ENCODE measurements at places on chromosomes 11 and 22.

DNA sequence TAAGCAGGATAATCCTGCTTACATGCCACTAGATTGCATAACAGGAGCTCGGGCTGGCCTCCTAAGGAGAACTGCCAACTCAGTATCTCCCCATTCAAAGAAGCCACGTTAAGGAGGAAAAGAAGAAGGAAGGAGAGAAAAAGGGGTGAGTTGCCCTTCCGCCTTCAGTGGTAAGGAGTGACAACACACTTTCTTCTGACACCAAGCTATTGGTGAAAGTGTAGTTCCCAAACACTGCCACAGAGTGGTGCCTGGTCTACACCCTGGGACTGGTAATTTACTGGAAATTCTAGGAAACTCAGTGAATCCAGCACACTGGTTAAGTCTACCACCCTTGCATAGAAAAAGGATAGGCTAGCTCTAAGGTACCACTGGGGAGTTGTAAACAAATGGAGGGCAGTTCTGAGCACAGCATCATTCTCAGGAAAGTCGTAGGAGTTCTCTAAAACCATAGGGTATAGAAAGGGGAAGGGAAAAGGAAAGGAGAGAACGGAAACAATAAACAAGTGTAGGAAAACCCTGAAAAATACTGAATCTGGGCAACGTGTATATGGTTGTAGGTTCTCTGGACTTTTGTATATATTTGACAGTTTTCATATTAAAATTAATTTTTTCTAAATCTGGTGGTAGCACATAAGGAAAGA, 58.2 kb downstream of the RRAS2 start:
- DNase-seq = peak; percentile 10

- no peak for DNase-seq
These were observed 79.2 kb downstream of the CASP12 start for GRCh38 chr11:104819107-104819506.

DNA sequence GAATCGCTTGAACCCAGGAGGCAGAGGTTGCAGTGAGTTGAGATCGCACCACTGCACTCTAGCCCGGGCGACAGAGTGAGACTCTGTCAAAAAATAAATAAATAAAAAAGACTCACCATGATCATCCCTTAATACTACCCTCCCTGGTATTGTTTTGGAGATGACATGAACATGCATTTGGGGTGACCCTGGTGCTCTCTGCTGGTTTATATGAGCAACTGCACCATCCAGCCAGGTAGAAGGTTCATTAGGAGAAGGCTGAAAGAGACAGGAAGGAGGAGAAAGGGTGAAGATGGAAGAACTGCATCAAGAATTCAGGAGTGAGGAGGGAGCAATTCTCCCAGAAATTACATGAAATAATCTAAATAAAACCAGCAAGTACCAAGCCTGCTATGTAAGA, 37.8 kb downstream of the SLC5A1 start:
- no peak for DNase-seq

DNA sequence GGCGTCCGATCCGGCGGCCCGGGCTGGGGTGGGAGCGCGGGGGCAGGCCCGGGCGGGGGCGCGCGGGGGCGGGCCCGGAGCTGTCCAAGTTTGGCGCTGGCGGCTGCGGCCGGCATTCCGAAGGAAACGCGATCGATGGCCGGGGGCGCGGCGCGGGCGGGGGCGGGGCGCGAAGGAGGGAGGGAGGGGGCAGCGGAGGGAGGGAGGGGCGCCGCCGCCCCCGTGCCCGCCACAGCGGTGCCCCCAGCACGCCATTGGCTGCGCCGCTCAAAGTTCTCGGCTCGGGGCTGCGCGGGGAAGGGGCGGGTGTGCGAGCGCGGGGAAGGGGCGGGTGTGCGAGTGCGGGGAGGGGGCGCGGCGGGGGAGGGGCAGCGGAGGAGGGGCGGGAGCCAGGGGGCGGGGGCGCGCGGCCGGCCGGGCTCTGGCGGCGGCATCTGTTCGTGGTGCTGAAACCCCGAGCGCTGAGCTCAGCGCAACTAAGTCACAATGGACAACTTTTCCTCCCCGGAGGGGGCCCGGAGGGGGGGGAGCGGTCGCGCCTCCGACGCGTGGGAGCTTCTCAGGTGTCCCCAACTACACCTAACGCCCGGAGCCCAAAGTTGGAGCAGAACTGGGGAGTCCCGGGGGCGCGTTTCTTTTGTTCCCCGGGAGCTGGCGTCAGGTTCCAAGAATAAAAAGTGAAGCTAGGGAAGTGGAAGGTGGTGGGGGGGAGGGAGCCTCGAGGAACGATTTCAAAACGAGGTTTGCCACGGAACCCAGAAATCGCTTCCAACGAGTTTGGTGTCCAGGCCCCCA, 2.2 kb downstream of the PHF21B start:
- DNase-seq = no peak

- DNase-seq = no peak
These were observed 67.5 kb downstream of the C11orf58 start for GRCh38 chr11:16805938-16806337.

DNA sequence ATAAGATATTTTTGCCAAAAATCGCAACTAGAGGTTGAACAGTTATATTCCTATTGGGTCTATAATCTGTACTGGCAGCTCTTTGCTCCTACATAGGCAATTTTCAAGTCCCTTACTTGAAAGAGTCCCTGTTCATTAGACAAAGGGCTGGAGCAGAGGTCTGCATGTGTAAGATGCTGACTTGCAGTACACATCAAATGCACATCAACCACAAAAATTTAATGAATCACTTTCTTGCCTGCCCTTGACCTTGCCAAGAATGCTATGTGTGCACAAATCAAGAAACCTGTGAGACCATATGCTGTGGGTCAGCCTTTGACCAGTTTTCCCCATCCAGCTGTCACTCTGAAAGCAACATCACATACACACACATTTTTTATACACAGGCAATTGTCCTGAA, 661.5 kb downstream of the LRRC4C start:
- no peak for DNase-seq

DNA sequence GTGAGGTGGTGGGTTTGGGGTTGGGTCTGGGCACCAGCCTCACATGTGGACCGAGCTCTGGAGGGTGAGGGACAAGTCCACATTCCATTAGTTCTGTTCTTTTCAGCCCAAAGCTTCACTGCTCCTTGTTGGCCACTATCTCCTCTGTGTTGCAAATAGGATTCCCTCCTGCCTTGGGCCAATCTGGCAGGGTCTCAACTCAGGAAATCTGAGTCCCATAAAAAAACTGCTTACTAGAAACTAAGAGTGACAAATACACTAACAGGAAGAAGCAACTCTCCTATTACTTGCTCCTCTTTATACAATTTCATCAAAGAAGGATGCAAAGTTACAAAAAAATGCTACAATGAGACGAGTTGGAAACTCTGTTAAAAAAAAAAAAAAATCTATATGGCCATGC, 66.2 kb upstream of the CSNK1E start:
- no peak for DNase-seq

DNA sequence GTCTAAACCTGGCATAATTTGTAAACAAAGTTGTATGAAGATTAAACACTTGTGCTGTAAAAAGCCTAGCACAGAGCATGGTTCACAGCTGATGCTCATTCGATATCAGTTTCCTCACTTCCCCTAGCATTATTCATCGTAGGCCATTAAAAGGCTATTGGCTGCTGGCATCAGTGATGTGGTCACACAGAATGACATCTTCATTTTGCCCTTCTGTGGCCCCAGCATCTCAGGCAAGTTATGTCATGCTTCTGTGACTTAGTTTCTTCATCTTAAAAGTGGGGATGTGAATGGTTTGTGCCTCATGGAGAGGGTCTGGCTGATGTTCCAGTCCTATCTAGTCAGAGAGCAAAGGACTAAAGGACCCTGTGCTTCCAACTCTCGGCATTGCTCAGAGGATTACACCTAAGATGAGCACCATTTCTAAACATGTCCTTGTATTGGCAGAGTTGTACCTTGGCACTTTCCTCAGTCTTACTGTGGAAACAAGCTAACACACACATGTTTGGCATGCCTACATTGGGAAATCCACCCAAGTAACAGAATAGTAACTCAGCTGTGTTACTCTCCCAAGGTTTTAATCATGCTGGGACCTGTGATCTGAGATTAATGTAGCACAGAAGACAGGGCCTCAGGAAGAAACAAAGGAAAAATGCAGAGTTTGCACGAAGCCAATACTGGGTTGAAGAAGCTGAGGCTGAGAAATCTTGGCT, 83.5 kb upstream of the OR9Q1 start:
- no peak for DNase-seq

GRCh38 chr11:131544591-131544990, 174.2 kb downstream of the NTM start:
- DNase-seq = peak; percentile 34

DNA sequence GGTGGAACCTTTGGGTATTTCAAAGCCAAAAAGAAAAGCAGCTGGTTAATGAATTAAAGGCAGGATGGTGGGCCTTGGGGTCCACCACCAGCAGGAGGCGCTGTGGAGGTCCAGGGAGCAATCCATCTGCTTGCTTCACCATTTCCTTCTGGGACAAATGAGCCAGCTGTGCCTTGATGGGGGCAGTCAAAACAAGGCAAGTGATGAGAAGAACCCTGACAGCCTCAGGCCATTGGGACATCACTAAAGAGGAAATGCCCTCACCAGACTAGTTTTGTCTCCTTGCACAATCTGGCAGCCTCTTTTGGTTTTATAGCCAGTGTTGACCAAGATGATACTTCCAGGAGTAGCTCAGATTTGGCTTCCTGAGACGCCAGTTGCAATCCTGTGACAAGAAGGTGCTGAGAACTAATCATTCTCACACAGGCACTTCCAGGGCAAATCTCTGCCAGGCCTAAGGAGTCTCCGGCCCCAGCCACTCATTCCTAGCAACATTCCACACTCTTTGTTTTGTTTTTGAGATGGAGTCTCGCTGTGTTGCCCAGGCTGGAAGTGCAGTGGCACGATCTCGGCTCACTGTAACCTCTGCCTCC, 38.2 kb upstream of the WEE1 start:
- no peak for DNase-seq

DNA sequence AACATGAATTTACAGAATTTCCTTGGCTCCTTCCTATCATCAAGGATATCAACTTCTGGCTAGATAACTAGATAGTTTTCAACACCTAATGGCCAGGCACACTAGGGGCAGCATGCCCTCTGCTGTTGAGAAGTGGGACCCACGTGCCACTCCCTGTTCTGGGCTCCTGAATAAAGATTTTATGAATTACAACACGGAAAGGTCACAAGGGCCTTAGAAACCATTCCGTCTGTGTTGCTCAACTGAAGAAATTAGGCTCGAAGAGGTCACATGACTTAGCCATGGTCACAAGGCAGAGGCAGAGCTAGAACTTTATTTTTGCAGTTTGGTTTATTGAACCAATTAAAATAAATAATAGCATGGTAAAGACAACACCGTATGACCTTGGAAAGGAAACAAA, 36.0 kb downstream of the PRCP start:
- peak; percentile 67 for DNase-seq

- DNase-seq = no peak
These were observed 77.7 kb downstream of the BARX2 start for GRCh38 chr11:129453293-129453721.
